ENCODE measurements at places on chromosomes 12 and 14.

GRCh38 chr14:88914956-88915355 lies 90.5 kb downstream of the TTC8 start:
- no peak for DNase-seq

- no peak for DNase-seq
Observed at GRCh38 chr12:122870867-122871664, 24.9 kb downstream of the VPS37B start.

GRCh38 chr12:4610481-4610880 lies 38.4 kb downstream of the AKAP3 start:
- DNase-seq, result no peak

- DNase-seq, result no peak
Observed at GRCh38 chr14:30223966-30224365, 296.3 kb upstream of the PRKD1 start.

- DNase-seq, result no peak
Observed at GRCh38 chr12:114165921-114166320, 199.8 kb upstream of the RBM19 start.

- no peak for DNase-seq
Observed at GRCh38 chr12:12358528-12358927, 1.6 kb downstream of the BORCS5 start.

- DNase-seq, result no peak
Observed at GRCh38 chr12:17950898-17951297, 139.1 kb downstream of the RERGL start.

- peak; percentile 57 for DNase-seq
Observed at GRCh38 chr12:52148464-52149181, 43.2 kb downstream of the KRT80 start.

DNA sequence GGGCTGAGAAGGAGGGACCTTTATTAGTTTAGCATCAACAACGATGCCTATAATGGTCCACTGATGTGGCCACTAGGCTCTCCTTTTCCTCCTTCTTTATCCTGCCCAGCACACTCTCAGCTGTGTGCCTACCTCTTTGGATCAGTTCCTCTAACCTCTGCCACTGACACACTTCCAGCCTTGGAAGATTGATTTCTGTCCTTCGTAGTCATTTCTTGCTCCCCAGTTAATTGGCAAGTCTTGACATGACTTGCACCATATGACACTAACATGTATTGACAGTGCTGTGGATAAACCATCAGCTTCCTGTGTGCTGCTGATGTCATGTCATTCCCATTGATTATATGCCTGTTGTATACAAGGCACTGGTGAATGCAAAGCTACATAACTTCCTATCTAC lies 90.2 kb upstream of the PLEKHG7 start:
- DNase-seq, result no peak

- DNase-seq, result no peak
Observed at GRCh38 chr12:108757856-108758255, 26.5 kb upstream of the CORO1C start.

- no peak for DNase-seq
Observed at GRCh38 chr14:83347874-83348273, 1814.2 kb upstream of the SEL1L start.
